ENCODE measurements at places on chromosomes 5 and 9. TPM values are rescaled to one million over a fixed set of nuclear protein-coding genes. Genes with fewer than 3 reads are reported as not detected.

Gene CARD9
- total RNA-seq = 1.6 TPM

Gene TRIM7
- not detected for total RNA-seq

Gene CYLC2
- total RNA-seq = not detected

Gene EGFLAM
- total RNA-seq = 0.69 TPM

Gene FBP1
- 6.0 TPM for total RNA-seq

Gene BAAT
- 0.36 TPM for total RNA-seq

Gene GKAP1
- 22.0 TPM for total RNA-seq

Gene ARRDC1
- total RNA-seq = 74.9 TPM
